ENCODE measurements at places on chromosomes 12 and 14.

DNA sequence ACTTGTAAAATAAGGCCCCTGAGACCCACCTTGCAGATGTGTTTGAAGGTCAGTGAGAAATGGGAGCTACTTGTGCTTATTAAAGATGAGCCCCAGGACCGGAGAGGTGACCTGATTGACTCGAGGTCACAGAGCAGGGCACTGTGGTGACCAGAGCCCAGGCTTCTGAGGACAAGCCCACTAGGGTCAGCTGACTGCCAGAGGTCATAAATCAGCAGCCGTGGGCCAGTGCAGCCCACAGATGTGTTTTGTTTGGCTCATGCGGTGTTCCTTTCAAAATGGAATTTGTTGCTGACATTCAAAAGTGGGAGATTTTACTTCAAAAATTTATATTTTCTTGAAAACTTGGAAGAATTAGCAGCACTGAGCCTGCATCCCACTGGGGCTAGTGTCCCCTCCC, 24.5 kb downstream of the JDP2 start:
- DNase-seq = no peak

- DNase-seq = no peak
These were observed 430.1 kb downstream of the AEBP2 start for GRCh38 chr12:19869413-19869812.

- DNase-seq = no peak
These were observed 17.7 kb downstream of the ATP2B1 start for GRCh38 chr12:89690925-89691324.

- no peak for DNase-seq
These were observed 19.6 kb upstream of the CSRP2 start for GRCh38 chr12:76898442-76898841.

DNA sequence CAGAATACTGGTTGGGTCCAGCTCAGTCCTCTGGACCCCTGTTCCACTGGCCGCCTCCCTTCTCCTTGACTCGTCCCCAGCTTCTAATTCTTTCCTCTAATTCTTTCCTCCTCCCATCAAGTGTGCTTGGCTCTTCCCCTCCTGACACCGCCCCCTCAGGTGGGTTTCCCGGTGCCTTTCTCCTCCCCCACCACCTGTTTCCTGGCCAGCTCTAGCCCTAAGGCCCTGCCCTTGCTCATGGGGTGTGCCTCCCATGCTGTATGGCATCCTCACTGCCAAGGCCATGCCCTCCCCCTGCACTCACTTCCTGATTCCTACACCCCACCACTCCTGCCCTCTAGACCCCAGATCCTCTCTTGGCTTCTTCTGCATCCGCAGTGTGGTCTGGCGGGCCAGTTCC, 12.1 kb upstream of the EML1 start:
- no peak for DNase-seq

DNA sequence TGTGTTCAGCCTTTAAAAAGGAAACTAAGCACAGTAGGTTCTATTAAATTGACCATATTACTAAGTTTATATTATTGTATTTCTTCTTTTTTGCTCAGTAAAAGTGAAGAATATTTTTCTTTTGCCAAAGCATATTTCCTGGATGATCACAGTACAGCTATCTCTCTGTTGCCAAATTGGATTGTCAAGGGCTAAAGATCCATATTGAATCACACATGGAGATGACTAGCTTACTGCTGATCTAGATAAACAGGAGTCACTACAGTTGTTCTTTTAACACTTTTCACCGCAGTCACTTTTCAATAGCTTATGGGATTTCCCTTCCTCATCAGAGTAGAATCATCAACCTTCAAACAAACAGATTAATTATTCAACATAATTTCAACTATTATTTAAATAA, 78.6 kb downstream of the LRRC9 start:
- no peak for DNase-seq

GRCh38 chr12:74719447-74719846, 181.8 kb downstream of the ATXN7L3B start:
- DNase-seq = no peak

- DNase-seq = no peak
These were observed 1002.5 kb downstream of the AACS start for GRCh38 chr12:126067626-126068329.

- peak; percentile 17 for DNase-seq
These were observed 53.0 kb downstream of the IFNG-AS1 start for GRCh38 chr12:68042212-68042699.

GRCh38 chr14:24441485-24441884, 1.1 kb downstream of the SDR39U1 start:
- no peak for DNase-seq

- no peak for DNase-seq
These were observed 92.6 kb downstream of the PDE3A start for GRCh38 chr12:20460956-20461355.

GRCh38 chr12:128394137-128394536, 127.2 kb downstream of the TMEM132C start:
- no peak for DNase-seq

DNA sequence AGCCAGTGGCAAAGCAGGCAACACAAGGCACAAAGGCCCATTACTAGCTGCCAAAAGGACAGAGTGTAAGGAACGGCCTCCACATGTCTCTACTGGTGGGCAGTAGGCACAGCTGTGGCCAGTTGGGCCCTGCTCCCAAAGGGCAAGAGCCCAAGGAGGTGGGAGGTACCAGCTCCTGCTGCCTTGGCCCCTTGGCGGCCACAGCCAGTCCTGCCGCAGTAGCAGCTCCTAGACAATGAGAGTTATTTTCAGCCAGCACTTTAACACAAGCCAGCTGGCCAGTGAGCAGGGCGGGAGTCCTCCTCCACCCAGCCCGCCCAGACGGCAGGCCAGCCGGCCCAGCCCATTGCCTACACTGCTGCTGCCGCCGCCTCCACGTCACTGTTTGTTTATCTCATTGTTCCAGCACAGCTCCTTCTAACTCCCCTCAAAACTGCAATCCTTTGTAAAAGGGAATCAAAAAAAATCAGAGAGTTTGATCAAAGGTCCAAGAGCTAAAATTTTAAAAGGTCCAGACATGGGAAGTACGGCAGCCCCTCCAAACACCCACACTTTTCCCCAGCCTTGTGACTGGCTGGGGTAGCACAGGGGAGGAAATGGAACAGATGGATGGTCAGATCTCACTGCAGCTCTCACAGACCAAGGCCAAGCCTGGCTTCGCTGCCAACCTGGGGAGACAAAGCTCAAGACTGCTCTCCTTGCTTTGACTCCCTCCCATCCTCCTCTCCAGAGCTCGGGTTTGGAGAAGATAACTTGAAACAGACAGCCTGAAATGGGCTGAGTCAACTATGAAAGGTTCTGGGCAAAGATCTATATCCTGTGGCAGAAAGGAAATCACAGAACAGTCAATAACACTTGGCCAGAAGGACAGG, 33.5 kb downstream of the FMNL3 start:
- no peak for DNase-seq

DNA sequence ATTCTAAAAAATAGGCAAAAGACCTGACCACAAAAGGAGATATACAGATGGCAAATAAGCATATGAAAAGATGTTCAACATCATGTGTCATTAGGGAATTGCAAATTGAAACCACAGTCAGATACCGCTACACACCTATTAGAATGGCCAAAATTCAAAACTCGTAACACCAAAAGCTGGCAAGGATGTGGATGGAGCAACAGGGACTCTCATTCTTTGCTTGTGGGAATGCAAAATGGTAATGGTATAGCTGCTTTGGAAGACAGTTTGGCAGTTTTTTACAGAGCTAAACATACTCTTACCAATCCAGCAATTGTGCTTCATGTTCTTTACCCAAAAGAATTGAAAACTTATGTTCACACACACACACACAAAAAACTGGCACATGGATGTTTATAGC, 8.2 kb upstream of the HMGA2 start:
- no peak for DNase-seq

GRCh38 chr12:40330180-40330579, 105.4 kb downstream of the LRRK2 start:
- DNase-seq = no peak

GRCh38 chr14:94112513-94113063, 2.1 kb downstream of the IFI27 start:
- no peak for DNase-seq

GRCh38 chr12:15356951-15357364, 34.6 kb downstream of the PTPRO start:
- no peak for DNase-seq

GRCh38 chr14:20606190-20606901, 15.2 kb upstream of the RNASE12 start:
- no peak for DNase-seq

GRCh38 chr12:130707571-130707891, 8.6 kb downstream of the RIMBP2 start:
- DNase-seq = no peak

Data from CD4-positive, alpha-beta T cell treated with Interleukin-10 for 1 hour (primary cell).